CD4-positive, alpha-beta T cell treated with Interleukin-12 subunit alpha and Interleukin-12 subunit beta, for 1 hour (primary cell): ENCODE measurements at places on chromosomes 13 and 19.

GRCh38 chr13:26335158-26335557 lies 81.2 kb downstream of the CDK8 start:
- DNase-seq: no peak

DNA sequence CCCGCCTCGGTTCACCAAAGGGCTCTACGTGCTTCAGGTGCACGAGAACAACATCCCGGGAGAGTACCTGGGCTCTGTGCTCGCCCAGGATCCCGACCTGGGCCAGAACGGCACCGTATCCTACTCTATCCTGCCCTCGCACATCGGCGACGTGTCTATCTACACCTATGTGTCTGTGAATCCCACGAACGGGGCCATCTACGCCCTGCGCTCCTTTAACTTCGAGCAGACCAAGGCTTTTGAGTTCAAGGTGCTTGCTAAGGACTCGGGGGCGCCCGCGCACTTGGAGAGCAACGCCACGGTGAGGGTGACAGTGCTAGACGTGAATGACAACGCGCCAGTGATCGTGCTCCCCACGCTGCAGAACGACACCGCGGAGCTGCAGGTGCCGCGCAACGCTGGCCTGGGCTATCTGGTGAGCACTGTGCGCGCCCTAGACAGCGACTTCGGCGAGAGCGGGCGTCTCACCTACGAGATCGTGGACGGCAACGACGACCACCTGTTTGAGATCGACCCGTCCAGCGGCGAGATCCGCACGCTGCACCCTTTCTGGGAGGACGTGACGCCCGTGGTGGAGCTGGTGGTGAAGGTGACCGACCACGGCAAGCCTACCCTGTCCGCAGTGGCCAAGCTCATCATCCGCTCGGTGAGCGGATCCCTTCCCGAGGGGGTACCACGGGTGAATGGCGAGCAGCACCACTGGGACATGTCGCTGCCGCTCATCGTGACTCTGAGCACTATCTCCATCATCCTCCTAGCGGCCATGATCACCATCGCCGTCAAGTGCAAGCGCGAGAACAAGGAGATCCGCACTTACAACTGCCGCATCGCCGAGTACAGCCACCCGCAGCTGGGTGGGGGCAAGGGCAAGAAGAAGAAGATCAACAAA lies 2.6 kb downstream of the PCDH17 start:
- DNase-seq: no peak

DNA sequence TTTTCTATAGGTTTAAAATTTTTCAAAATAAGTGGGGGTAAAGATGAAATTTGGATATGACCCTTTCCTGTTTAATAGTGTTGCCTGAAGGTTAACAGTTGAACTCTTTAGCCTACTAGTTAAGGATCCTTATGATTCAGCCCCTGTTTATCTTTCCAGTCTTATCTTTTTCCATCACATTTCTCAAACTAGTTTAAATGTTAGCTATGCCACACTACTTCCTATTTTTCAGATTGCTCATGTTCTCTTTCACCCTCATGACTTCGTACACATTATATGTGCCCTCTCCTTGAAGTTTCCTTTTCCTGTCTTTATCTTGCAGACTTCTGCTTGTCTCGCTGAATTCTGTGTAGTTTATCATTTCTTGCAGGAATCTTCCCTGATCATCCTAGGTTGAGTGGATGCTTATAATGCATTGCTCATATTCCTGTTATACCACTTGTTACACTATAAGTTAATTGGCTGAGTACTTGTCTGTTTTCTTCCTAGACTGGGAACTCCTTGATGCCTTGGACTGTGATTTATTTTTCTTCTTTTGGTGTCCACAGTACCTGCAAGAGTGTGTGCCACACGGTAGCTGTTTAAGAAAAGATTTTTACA lies 86.7 kb downstream of the FNDC3A start:
- no peak for DNase-seq

- no peak for DNase-seq
These were observed 31.0 kb upstream of the SLC1A6 start for GRCh38 chr19:15010501-15011300.

DNA sequence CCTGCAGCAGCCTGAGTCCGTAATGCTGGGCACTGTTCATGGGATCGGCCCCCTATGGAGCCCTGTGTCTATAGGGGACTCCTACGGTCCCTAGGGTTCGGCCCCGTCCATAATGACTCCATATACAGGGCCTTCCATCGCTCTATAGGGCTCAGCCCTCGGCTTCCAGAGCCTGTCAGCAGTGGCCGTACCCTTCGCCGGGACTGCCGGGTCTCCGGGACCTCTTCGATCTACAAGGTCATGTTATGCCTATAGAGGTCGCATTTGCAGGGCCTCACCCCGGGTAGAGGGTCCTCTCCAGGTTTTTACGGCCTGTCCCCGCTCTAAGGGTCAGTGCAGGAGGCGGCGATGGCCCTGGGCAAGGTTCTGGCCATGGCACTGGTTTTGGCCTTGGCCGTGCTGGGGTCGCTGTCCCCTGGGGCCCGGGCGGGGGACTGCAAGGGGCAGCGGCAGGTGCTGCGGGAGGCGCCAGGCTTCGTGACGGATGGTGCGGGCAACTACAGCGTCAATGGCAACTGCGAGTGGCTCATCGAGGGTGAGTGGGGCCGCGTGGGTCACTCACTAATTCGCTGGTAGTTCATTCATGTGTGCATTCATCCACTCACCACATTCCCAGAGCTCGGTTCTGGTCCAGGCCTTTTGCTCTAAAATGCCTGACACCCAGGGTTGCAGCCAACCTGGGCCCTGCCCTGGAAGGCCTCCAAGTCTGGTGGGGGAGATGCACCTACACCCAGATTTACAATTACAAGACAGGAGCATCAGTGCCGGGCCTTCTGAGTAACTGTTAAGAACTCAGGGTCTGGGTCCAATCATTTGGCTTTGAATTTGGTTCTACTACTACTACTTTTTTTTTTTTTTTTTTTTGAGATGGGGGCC lies 699 bp downstream of the MEGF8 start:
- DNase-seq: peak; percentile 24

DNA sequence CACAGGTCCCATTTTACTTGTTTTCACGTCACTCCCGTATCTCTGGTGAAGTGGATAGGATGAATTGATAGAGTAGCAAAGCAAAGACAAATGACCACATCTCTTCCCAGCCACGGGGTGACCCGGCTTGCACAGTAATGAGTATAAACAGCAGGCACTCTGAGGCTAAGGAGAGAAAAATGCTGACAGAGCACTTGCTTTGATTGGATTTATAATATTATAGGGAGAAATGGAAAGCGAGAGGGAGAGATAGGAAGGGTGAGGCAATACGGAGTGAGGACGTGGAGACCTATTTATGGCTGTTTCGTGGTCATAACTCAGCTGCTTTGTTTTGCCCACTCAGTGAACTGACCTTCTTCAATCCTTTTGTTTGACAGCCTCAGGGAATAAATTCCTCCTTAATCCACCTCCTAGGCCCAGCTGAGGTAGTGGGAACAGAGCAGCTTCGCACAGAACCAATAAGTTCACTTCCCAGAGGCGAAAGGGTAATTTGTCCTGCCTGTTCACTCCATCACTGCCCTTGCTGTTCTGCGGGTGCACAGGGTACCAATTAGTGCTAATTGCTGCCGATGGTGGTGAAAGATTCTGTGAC lies 68.6 kb downstream of the ERCC5 start:
- no peak for DNase-seq

DNA sequence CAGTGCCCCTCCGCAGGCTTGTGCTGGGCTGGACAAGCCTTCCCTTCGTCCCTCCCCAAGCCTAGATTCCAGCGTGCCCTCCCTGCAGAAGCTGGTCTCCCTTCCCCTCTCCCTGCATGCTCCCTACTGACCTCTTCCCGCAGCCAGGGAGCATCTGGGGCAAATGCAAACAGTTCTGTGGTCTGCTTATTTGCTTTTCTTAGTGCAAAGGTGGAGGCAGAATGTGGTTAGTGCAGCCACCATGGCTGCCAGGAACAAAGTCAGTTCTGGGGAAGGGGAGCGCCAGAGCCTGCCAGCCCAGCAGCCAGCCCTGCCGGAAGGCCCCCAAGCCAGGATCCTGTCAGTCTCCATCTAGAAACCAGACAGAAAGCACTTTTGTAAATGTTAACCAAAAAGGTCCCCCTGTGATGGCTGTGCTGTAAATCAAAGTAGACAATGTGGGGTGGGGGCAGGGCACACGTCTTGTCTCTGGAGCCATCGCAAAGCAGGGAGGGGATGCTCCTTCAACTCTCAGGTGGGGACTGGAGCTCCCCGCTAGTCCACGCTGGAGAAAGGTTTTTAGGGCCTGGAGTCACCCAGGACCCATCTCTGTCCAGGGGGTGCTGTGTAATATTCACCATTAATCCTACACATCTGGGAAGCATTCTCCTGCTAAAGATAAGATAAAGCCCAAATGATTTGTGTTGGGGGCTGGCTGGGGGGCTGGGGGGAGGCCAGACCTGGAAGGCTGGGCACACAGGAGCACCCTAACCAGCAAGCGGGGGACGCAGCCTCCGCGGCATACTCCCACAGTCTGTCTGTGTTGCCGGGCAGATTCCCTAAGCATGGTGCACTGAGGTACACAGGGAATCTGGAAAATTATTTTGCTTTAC lies 30.9 kb downstream of the SERP2 start:
- no peak for DNase-seq

DNA sequence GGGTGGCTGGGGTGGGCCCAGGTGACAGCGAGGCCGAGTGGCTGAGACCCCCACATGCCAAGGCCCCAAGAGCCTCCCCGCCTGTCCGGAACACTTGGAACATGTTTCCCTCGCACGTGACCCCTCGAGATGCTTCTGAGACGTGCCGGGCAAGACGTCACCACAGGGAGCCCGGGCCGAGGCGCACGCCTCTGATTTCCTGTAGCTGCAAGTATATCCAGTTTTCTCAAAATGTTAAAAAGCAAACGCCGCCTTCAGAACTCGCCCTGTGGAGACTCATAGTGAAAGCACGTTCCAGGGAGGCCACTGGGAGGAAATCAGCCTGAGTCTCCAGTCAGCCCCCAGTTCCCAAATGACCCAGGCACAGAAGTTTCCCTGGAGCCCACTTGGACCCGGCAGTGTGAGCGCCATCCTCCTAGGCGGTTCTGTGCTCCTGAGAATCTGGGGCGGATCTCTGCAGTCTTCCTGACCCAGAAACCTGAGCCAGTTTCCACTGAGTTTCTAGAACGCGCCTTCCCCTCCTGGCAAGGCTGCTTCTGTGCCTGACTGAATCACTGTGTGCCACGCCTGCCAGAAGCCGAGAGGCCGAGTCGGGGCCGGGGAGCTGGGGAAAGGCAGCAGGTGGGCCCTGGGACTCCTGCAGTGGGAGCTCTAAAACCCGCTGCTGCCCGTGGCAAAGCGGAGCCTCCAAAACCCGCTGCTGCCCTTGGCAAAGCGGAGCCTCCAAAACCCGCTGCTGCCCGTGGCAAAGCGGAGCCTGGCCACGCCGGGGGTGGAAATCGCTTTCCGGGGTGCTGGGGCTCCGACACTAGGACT lies 179.3 kb downstream of the KDM4B start:
- DNase-seq: no peak

GRCh38 chr19:42634409-42635232 lies 39.9 kb upstream of the CEACAM8 start:
- DNase-seq: peak; percentile 20

DNA sequence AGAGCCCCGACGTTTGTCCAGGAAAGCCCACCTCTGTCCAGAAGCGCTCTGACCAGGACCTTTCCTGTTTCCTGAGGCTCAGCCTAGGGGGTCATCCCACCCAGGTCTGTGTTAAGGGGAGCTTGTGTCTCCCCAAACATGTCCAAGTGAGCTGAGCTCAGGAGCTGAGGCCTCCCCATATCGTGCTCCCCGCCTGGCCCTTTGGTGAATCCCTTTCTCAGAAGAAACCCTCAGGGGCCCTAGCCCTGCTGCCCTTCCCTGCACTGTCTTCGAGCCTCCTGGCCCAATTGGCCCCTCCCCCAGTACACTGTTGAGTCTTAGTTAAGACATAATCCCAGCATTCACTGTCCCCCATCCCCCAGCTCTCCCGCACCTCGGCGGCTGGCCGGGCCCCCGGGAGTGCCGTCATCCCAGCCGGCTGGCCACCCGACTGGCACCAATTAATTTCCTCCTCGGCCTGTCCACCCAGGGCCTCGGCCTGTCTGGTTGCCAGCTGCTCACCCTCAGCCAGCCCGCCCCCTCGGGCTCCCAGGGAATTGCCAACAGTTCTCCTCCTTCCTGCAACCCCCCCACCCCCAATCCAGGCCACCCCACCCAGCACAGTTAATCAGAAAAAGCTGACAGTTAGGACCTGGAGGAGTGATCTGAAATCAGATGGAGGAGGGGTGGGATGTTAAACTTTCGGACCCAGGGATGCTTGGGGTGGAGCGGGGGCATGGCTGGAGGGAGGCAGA lies 13.6 kb downstream of the IER2 start:
- DNase-seq: peak; percentile 44

- no peak for DNase-seq
These were observed 47.0 kb downstream of the SACS start for GRCh38 chr13:23386533-23386932.

GRCh38 chr19:43575955-43576878 lies 616 bp downstream of the PINLYP start:
- no peak for DNase-seq

GRCh38 chr13:71583581-71583980 lies 283.4 kb downstream of the DACH1 start:
- no peak for DNase-seq

DNA sequence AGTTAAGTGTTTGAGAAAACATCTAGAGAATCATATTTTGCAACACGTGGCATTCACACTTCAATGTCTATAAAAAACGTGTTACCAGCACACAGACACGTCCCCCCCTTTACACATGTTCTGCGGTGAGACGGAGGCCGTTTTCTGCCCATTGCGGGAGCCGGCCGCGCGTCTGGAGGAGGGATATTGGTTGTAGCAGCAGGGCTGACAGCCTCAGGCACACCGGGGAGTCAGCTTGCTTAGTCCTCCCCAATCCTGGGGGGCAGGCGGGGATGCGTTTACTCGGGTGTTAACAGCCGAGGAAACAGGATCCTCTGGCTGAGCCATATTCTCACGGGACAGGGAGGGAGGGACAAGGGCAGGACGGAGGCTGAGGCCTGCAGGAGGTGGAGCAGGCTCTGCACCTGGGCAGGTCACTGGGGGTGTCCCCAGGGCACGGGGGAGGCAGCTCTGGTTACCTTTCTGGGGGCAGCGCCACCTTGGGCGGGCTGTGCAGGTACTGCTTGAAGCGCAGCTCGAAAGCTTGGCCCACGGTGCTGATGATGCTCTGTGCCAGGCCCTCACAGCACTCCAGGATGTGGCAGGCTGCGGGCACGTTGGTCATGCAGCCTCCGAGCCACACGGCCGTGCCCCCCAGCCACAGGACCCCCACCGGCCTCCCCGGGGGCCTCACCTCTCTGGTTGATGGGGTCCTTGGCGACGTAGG lies 25.0 kb downstream of the SHC2 start:
- DNase-seq: no peak

DNA sequence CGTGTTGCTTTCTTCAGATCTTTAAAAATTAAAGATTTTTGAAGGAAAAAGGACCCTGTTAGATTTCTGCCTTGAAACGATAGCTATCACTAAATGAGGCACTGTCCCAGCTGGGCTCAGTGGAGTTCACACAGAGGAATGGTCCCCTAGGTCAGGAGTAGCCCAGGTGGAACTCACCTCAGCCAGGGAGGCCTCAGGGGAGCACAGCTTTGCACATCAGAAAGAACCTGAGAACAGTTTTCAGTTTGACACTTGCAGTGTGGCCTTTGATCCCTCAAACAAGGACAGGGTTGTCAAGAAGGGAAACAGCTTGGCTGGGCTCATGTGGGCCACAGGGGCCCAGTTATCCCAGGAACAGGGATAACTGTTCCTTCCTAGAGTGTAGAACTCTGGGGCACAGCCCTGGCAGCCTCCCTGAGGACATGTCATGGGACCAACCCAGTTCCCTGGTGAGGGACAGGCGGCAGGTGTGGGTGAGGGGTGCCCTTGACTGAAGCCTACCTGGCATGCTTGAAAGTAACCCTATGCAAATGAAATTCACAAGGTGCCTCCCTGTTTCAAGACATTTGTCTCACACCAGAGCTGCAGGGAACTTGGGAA lies 59.4 kb downstream of the CHST8 start:
- DNase-seq: no peak

GRCh38 chr13:23960566-23961156 lies 63.4 kb upstream of the C1QTNF9B start:
- DNase-seq: peak; percentile 26
